ENCODE measurements at places on chromosomes 5 and 9.
A peak's percentile ranks its signal among the peaks of the same experiment; 100 is the strongest.

- peaks cover 2% of the 10 kb centered on the region for H3K4me1 ChIP-seq
- H3K27me3 ChIP-seq = no peaks in the 10 kb centered on the region
- H3K36me3 ChIP-seq = no peaks in the 10 kb centered on the region
- no peak for DNase-seq
- H3K27ac ChIP-seq = no peak overlapping the region
Measured at GRCh38 chr9:114164191-114164794, 9.0 kb downstream of the COL27A1 start.

GRCh38 chr9:91374939-91375338 lies 13.2 kb upstream of the AUH start:
- peaks cover 10% of the 10 kb centered on the region for H3K27me3 ChIP-seq
- H3K4me3 ChIP-seq = no peak overlapping the region
- DNase-seq = no peak

- H3K4me3 ChIP-seq = no peak overlapping the region
- no peaks in the 10 kb centered on the region for H3K27me3 ChIP-seq
- peaks cover 33% of the 10 kb centered on the region for H3K4me1 ChIP-seq
- peak overlapping the region; percentile 34 for H3K27ac ChIP-seq
- DNase-seq = no peak
- H3K36me3 ChIP-seq = peaks cover 5% of the 10 kb centered on the region
Measured at GRCh38 chr5:148398698-148399121, 15.0 kb downstream of the FBXO38 start.

DNA sequence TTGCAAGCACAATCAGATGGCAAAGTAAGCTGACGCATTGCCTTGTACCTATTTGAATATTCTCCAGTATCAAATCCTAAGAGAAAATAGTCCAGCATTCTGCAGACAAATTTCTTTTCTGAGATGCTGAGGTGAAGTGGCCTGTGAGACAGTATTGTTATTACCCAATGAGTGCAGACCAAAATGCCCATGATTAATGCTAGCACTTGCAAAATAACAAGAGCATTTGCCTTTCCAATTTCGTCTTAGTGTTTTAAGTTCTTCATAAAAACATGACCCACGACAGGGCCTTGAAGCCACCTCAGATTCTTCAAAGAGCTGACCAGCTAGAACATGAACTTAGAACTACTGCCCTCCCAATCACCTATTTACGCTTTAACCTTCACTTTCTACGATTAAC lies 2.6 kb upstream of the IQGAP2 start:
- peak overlapping the region; percentile 99 for H3K27ac ChIP-seq
- no peak for DNase-seq
- no peak overlapping the region for H3K4me3 ChIP-seq
- peaks cover 32% of the 10 kb centered on the region for H3K4me1 ChIP-seq
- peaks cover 5% of the 10 kb centered on the region for H3K36me3 ChIP-seq

GRCh38 chr9:38160613-38161215 lies 91.7 kb upstream of the SHB start:
- peak; percentile 21 for DNase-seq
- peaks cover 12% of the 10 kb centered on the region for H3K4me1 ChIP-seq
- H3K36me3 ChIP-seq = no peaks in the 10 kb centered on the region
- H3K27me3 ChIP-seq = peaks cover 29% of the 10 kb centered on the region
- H3K27ac ChIP-seq = no peak overlapping the region

- H3K27ac ChIP-seq = no peak overlapping the region
- no peaks in the 10 kb centered on the region for H3K36me3 ChIP-seq
- H3K4me3 ChIP-seq = no peak overlapping the region
- DNase-seq = no peak
Measured at GRCh38 chr9:82939451-82939850, 123.5 kb downstream of the RASEF start.

- no peaks in the 10 kb centered on the region for H3K27me3 ChIP-seq
- no peaks in the 10 kb centered on the region for H3K36me3 ChIP-seq
- DNase-seq = no peak
- peaks cover 7% of the 10 kb centered on the region for H3K4me1 ChIP-seq
- H3K27ac ChIP-seq = no peak overlapping the region
Measured at GRCh38 chr9:69143291-69143690, 30.8 kb upstream of the TJP2 start.

DNA sequence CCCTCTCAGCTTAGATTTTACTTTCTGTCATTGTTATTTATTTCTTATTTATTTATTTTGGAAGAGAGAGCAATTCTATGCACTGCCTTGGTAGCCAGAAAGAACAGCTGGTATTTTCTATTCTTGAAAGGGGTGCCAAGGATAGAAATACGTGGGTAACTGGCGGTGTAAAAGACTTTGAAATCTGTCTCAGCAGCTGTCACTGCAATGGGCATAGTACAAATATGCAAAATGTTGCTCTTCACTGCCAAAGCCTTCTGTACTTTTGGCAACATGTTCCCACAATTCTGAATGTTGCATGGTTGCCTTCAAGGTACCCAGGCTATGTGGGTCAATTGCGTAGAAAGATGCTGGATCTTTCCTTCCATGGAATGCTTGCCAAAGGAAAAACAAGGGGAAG lies 230.2 kb upstream of the EDIL3 start:
- DNase-seq = no peak
- H3K27me3 ChIP-seq = no peaks in the 10 kb centered on the region
- H3K4me1 ChIP-seq = no peaks in the 10 kb centered on the region
- no peaks in the 10 kb centered on the region for H3K36me3 ChIP-seq
- no peak overlapping the region for H3K4me3 ChIP-seq

DNA sequence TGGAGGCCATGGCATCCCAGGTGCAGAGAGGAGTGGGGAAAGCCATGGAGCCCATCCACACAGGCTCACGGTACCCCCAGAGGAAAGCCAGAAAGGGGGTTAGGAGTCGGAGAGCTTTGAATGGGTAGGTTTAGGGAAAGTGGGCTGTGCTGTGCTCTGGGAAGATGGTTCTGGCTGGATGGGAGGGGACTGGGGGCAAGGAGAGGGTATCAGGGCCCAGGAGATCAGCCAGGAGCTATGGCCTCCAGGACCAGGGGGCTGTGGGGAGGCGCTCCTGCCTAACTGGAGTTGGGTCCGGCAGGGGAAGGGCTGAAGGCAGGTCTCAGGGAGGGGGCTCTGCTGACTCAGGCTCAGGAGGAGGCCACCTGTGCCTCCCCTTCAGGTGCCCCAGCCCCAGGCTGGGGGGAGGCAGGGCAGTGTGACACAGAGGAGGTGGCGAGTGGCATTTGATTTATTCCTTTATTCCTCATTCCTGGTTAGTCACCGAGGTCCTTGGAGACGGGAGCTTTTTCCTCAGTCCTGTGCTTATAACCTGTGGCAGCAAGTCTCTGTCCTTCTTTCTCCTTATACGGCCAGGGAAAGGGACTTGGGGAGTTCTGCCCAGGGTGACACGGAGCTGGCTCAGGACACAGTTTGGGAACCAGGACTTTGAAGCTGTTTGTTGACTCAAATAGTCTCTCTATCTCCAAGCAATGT lies 60.8 kb downstream of the TSTD2 start:
- peaks cover 2% of the 10 kb centered on the region for H3K36me3 ChIP-seq
- no peaks in the 10 kb centered on the region for H3K27me3 ChIP-seq
- no peak overlapping the region for H3K27ac ChIP-seq
- peaks cover 9% of the 10 kb centered on the region for H3K4me1 ChIP-seq
- no peak overlapping the region for H3K4me3 ChIP-seq

Data from T-helper 17 cell (primary cell).